ENCODE measurements at places on chromosomes 7 and 10. TPM values are rescaled to one million over a fixed set of nuclear protein-coding genes. Genes with fewer than 3 reads are reported as not detected.

- no peak for DNase-seq
These were observed 306.2 kb downstream of the BICC1 start for GRCh38 chr10:58818900-58819299.

DNA sequence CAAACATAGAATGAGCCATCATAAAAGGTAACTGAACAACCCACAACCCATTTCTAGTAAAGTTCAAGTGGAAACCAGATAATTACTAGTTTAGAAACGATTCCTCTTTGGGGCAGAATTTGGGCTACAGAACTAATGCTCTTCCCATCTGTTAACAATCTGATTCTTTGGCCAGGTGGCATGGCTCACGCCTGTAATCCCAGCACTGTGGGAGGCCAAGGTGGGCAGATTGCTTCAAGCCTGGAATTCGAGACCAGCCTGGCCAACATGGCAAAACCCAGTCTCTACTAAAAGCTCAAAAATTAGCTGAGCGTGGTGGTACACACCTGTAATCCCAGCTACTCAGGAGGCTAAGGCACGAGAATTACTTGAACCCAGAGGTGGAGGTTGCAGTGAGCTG is 18.5 kb downstream of the CYP51A1 start:
- no peak for DNase-seq

DNA sequence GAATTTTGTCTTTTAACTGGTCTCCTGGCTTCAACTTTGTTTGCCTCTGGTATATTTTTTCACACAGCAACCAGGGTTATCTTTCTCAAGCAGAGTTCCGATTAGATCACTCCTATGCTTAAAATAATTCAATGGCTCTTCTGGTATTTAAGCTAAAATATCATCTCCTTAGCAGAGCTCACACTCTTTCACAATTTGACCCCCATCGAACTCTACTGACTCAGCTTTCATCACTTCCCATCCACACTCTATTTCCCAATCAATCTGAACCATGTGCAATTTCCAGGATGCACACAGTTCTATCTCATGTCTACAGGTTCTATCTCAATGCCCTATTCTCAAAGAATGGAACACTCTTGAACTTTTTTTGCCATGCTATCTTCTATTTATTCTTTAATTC is 809.5 kb downstream of the GRID1 start:
- DNase-seq: no peak

DNA sequence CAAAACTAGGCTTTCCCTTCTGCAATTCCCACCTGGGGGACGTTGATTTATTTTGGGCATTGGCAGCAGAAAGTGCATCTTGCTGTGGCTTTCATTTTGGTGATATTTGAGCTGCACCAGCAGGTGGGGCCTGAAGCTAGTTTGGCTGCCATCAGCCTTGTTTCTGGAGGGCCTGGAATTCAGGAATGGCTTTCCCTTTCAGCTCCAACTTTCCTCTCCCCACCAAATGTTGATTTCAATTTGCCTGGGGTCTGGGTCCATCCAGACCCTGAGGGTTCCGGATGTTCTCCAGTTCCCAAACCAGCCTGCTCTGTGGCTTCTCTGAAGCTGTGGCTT is 640.4 kb downstream of the TYW1 start:
- no peak for DNase-seq

DNA sequence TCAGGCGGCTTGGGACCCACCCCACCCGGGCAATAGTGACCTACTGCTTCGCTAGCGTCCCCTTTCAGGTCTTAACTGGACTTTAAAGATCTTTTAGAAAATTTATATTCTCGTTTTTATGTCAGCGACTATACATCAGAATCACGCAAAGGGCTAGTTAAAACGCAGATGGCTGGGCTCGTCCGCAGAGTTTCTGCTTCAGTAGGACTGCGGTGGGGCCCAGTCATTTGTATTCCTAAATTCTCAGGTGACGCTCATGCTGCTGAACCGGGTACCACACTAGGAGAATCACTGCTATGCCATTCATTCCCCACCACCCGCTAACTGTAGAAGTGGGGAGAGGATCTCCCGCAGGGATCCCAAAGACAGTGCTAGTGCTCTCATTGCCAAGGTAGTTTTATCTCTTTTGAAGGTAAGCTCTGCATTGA is 12.0 kb upstream of the SP8 start:
- no peak for DNase-seq

GRCh38 chr10:120422457-120422856 is 34.6 kb upstream of the PLPP4 start:
- no peak for DNase-seq

- no peak for DNase-seq
These were observed 17.1 kb downstream of the MCU start for GRCh38 chr10:72709041-72709440.

DNA sequence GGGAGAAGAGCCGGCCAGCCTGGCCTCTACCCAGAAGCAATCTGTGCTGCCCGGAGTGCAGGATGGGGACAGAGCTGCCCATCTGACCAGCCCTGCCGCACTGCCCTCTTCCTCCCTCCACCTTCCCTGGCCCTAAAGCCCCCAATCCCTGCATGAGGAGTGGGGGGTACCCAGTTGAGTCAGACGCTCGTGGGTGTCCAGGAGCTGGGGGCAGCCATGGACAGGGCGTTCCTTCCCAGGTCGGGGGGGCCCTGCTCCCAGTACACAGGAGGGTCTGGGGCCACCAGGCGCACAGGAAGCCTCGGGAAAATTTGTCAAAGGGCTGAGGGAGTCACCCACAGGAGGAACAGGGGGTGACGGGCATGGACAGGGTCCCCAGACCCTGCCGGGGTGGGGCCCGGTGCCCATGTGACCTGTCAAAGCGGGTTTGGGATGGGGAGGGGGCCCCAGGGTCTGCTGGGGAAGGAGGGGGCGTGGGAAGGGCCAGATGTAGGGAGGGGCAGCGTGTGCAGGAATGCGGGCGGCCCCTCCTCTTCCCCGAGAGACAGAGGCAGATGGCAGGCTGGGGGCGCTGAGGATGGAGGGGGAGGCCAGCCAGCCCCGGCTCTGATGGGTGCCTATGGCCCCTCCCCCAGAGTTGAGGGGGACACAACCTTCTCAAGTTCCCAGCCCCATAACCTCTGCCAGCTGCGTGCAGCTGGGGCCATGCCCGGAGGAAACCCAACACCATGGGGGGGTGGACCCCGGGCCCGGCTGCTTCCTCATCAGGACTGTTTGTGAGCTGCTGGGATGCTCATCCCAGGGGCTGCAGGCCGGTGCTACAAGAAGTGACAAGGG is 21.5 kb upstream of the GRIFIN start:
- no peak for DNase-seq

DNA sequence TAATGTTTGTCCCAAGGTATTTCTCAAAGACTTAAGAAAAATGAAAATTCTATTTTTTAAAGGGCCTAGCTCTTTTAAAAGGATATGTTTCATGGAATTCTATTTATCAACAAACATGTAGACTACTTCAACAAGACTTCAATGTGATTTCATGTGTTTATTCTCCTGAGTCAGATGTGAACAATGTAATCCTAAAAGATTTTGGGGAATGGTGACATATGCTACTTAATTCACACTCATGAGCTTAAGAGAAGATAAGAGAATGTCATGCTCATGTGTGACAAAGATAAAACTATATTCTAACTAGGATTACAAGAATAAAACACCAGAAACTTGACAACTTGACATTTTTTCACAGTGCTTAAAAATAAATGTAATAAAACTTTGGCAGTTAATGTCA is 127.5 kb downstream of the TES start:
- DNase-seq: no peak

- no peak for DNase-seq
These were observed 167.9 kb upstream of the PRSS1 start for GRCh38 chr7:142581341-142581740.

DNA sequence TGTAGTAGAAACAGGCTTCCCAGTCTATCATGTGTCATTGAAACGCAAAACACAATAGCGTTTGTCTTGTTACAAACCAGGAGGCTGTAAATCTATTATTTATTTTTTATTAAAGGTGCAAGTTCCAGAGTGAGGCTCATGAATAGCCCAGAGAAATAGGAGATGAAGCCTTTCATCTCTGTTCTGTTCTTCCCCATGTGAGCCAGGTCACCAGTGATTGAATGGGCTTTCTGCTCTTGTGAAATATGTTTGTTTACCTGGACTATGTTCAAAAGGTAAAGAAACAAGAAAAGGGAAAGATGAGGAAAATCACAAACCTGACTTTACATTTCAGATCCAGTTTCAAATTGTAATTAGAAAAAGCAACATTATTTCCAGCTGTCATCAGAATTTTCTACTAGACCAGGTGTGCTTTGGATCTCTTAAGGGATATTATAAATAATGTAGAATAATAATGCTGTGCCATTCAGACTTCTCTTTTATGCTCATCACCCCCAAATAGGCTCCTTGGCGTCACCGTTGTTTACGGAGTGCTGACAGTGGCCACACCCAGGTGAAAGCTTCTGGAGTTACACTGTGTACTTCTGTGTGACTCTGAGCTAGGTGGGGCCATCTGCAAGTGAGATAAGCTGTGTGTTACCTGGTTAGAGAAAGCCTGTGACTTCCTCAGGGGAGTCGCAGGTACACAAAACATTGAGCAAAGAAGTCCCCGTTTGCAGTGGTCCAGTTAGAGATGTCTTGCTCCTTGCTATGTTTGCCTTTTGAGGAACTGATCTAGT is 274.9 kb downstream of the SDK1 start:
- no peak for DNase-seq

- DNase-seq: no peak
These were observed 58.3 kb downstream of the CDHR3 start for GRCh38 chr7:106021151-106022067.

DNA sequence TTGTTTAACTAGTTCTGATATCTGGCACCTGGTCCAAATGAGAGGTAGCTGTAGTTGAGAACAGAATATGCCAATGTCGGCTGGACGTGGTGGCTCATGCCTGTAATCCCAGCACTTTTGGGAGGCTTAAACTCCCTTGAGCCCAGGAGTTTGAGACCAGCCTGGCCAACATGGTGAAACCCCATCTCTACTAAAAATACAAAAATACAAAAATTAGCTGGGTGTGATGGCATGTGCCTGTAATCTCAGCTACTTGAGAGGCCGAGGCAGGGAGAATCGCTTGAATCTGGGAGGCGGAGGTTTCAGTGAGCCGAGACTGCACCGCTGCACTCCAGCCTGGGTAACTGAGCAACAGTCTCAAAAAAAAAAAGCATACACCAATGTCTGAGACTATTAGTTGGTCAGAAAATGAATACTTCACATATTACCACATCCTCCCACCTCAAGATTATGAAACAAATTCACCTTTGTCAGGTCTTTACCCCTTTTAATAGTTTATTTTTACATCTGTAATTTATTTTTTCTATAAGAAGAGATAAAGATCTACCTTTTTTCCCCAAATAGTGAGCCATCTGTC is 38.8 kb downstream of the EPC1 start:
- DNase-seq: no peak

Gene CHPF2
- 26.5 TPM for total RNA-seq

Gene C10orf62
- total RNA-seq: 0.46 TPM

Gene ELOVL3
- 0.19 TPM for total RNA-seq

Gene ZNF655
- 140 TPM for total RNA-seq

Gene AKR1C4
- not detected for total RNA-seq

Gene HSPA12A
- total RNA-seq: 24.4 TPM

Gene AMPH
- 7.4 TPM for total RNA-seq

All from esophagus muscularis mucosa (tissue), 4 donors.